ENCODE measurements at places on chromosomes 2 and 18.

DNA sequence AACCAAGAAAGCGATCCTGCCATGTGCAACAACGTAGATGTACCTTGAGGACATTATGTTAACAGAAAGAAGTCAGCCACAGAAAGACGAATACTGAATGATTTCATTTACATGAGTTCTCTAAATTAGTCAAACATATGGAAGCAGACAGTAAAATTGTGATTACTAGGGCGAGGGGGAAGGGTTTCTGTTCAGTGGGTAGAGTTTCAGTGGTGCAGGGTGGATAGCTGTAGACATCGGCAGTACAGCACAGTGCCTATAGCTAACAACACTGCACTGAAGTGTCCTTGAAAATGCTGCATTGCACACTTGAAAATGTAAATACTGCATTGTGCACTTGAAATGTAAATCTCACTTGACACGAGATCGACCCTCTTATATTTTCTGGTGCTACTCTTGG lies 275.3 kb downstream of the GALR1 start:
- DNase-seq: no peak

- DNase-seq: no peak
These were observed 449.3 kb downstream of the SLC4A3 start for GRCh38 chr2:220076734-220077133.

GRCh38 chr18:48022531-48023329 lies 92.3 kb upstream of the SMAD2 start:
- no peak for DNase-seq

GRCh38 chr2:84801811-84802210 lies 79.1 kb downstream of the TRABD2A start:
- no peak for DNase-seq

DNA sequence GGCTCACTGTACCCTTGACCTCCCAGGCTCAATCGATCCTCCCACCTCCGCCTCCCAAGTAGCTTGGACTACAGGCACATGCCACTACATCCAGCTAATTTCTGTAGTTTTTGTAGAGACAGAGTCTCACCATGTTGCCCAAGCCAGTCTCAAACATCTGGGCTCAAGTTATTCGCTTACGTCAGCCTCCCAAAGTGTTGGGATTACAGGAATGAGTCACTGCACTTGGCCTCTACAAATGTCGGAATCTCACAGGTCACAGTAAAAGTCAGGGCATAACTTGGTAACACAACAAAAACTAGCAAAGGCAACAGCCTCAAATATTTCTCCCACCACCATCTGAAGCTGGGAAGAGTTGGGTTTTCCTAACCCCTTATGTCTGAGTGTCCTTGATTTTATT lies 25.3 kb downstream of the SCG2 start:
- DNase-seq: no peak

DNA sequence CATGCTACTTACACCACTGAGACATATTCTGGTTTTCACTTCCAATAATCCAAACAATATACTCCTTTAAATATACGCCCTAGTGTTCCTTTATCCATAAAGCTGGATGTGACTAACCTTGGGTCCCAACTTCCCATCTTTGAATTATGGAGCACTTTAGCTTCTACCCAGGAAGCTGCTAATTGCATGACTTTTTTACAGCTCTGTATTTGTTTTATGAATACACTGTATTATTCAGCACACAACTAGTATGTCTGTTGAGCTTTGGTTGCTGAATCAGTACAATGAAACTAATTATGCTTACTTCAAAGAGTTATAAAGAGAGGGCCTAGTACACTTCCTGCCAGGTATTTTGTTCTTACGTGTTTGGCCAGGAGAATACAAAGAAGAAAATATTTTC lies 118.5 kb downstream of the BAZ2B start:
- DNase-seq: no peak

GRCh38 chr2:169324581-169325260 lies 37.6 kb downstream of the LRP2 start:
- DNase-seq: no peak

DNA sequence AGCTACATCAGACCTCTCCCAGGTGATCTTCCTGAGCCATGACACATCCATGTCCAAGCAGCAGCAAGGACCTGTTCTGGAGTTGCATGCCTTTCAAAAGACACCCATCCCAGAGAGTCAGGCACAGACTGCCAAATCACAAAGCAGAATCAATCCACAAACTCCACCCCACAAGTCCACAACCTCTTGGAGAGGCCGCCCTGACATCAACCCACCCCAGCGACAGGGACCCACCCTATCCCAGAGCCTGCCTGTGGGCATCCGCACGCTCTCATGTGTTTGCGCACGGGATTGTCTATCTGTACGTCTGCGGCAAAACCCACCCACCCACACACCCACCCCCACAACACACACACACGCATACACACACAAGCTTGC lies 11.9 kb downstream of the SMAD7 start:
- no peak for DNase-seq

DNA sequence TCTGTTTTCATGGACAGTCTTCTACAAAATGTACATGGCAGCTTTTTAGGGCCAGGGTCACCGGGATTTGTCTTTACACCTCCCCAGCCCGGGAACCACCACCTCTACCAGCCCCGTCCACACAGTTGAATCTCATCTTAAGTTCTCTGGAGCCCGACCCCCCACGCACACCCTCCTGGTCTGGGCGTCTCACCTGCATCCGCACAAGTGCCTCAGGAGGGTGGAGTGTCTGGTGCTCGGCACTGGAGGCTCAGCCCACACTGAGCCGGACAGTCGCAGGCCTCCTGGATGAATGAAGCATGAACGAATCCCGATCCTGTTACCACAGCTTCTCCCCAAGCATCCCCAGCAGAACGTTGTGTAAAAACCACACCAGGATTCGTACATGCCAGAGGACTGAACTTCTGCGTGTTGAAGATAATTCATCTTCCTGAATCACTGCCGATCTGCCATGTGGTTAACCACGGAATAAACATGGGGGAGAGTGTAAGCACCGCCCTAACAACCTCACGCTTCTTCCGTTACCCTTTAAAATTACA lies 162.0 kb downstream of the RTP5 start:
- DNase-seq: no peak

GRCh38 chr18:74277296-74277695 lies 14.5 kb downstream of the CYB5A start:
- no peak for DNase-seq

- DNase-seq: no peak
These were observed 1074.4 kb upstream of the GYPC start for GRCh38 chr2:125581557-125581956.

GRCh38 chr2:29123617-29124349 lies 8.6 kb downstream of the CLIP4 start:
- no peak for DNase-seq

Data from T-helper 17 cell (primary cell).